ENCODE measurements at places on chromosomes 2 and 18.

DNA sequence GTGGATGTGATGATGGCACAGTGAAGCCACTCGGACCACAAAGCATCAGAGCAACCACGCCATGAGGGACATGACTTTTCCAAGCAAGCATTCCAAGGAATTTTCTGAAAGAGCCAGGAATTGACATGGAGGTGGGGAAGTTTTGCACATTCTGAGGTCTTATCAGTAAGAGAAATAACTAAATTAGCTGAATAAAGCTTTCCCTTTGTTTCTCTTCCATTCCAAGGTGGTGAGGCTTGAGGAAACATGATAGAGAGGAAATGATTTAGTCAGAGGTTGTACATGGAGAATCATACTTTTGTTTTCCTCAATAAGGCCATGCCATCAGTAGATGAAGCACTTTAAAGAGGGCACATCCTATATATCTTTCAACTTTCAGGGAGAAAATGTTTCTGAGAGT lies 115.7 kb upstream of the MMADHC start:
- no peak for DNase-seq

- no peak for DNase-seq
These were observed 3.6 kb upstream of the TTC21B start for GRCh38 chr2:165957030-165957675.

DNA sequence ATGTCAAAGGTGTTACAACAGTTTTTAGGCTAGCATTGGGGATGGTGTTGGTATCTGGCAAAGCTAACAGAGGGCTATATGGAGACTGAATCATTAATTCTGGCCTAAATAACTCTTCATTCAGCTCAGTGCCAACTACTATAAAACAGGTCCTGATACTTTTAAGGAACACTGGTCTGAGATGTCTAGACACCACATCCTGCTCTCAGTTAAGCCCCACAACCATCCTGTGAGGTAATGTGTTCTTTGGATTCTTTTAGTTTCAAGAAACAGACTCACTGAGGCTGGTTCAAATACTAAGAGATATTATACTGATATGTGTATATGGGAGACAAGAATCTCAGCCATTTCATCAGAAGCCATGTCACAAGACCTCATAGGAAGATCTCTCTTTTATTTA lies 14.2 kb upstream of the HK2 start:
- DNase-seq, result no peak

GRCh38 chr18:23958036-23958435 lies 56.5 kb upstream of the TTC39C start:
- no peak for DNase-seq

DNA sequence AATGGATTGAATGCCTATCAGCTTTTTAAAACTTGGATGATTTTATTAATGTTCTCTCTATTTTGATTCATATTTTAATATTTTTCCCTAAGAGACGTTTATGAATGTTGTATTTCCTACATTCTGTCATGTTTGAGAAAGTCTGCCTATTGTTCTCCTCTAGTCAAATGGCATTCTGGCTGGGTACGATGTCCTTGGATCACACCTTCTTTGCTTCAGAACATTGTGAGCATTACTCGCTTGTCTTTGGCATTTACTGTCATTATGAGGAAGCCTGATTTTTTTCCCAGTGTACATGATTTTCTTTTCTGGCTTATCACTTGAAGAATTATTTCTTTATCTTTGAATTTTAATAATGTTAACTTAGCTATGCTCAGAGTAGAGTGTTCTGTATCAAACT lies 78.4 kb downstream of the CDC42EP3 start:
- DNase-seq, result no peak

Measured in NCI-H526 treated with DMSO at 0.1 percent for 48 hours (cell line).